Cerebellar nuclear complex (tissue), 1 donor: ENCODE measurements at places on chromosomes 1 and 21.

GRCh38 chr1:83791821-83792437 is 207.0 kb downstream of the TTLL7 start:
- DNase-seq: no peak

GRCh38 chr1:229407206-229408026 is 26.5 kb downstream of the ACTA1 start:
- DNase-seq: no peak

DNA sequence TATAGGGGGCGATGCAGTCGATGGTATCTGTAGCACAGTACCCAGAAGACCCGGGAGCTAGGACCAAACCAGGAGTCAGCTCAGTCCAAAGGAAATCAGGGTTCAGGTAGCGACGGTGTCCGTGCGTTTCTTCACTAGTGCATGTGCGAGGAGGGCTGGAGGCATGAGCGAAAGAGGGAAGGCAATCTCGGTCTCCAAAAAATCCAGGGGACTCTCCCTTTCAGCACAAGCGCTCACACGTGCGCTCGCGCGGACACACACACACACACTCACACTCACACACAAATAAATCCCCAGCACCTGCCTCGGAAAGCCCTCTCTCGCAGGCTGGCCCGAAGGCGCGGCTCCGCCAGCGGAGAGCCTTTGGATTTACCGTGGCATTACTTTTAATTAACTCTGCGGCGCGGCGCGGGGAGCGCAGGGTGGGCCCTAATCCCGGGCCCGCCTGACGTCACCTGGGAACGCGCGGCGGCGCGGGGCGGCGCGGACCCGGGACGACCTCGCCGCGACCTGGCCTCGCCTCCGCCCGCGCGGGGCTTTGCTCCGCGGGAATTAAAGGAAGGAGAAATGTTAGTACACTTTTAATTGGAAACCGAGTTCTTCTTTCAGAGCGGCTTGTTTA is 121.2 kb downstream of the LMX1A start:
- no peak for DNase-seq

- no peak for DNase-seq
Observed at GRCh38 chr1:207966521-207966920, 55.6 kb upstream of the CD34 start.

DNA sequence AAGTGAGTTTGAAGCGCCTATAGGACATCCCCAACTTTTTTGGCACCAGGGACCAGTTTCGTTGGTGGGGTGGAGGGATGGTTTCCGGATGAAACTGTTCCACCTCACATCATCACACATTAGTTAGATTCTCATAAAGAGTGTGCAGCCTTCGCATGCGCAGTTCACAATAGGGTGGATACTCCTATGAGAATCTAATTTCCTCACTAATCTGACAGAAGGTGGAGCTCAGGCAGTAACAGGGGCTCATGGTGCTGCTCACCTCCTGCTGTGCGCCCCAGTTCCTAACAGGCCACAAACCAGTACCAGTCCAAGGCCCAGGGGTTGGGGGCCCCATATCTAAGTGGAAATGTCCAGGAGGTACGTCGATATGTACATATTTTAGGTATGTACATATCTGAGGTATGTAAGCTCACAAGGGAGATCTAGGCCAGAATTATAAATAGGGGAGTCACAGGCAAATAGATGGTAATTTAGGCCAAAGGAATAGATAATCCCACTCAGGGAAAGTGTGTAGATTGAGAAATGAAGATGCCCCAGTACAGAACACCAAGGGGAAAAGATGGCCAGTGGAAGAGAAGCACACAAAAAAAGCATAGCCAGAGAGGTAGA is 27.5 kb upstream of the RASAL2 start:
- no peak for DNase-seq

GRCh38 chr1:12040457-12041051 is 21.3 kb downstream of the MIIP start:
- DNase-seq: no peak

DNA sequence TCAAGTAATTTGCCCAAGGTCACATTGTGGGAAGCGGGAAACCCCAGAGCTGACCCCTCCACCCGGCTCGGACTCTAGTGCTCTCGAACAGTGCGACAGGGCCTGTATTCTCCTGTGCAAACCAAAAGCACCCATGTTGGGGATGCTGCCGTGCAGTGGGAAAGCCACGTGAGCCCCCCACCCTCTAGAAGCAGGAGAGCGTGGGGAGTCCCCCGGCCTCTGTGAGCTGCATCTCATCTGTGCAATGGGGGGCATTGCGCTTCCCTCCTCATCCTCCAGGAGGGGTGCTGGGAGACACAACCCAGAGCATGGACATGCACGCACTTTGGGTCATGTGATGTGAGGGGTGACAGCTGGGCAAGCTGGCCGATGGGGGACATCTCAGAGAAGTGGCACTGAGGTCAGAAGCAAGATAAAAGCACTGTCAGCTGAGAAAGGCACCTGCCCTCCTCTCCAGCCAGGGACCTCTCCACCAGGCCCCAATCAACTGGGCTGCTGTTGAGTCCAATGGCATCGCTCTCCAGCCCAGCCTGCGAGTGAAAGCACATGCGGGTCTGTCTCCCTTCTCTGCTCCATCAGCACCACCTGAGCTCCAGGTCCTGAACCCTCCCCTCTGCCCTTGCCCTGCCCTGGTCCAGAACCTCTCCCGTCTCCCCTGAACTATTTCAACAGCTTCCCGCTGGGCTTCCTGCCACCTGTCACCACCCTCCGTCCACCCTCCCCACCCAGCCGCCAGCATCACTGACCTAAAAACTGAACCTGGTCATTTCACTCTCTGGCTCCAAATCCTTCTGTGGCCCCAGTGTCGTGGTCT is 76.4 kb upstream of the IFFO2 start:
- no peak for DNase-seq

DNA sequence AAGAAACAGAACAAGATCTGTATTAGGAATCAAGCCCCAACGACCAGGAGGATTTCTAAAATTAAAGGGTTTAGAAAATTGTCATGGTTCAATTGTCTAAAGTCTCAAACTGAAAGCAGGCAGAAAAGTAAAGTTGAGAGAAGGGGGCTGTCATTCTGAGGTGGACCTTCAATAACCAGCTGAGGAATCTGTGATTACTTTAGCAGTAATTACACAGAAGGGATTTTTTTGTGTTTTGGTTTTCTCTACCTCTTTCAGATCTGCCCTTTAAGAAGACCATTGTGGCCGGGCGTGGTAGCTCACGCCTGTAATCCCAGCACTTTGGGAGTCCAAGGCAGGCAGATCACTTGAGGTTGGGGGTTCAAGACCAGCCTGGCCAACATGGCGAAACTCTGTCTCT is 17.4 kb downstream of the AIDA start:
- DNase-seq: no peak

GRCh38 chr1:193325771-193326170 is 139.4 kb upstream of the B3GALT2 start:
- no peak for DNase-seq

- no peak for DNase-seq
Observed at GRCh38 chr1:34165422-34165921, 442 bp upstream of the CSMD2 start.

DNA sequence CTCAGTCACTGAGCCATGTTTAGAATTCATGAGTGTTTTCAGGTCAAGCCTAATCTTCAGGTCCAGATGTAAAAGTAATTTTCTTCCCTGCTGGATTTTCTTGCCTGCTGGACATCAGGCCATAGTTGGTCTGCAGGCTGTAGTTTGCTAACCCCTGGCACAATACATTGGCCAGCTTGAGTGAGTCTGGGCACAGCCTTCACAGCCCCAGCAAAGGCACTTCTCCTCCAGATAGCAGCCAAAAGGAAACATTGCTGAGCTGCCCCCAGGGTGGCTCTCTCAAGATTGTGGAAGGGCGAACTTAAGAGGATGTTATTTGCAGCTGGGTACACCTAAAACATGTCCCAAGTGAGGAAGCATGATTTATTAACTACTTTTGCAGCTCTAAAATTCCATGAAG is 126.8 kb downstream of the PIK3R3 start:
- no peak for DNase-seq

DNA sequence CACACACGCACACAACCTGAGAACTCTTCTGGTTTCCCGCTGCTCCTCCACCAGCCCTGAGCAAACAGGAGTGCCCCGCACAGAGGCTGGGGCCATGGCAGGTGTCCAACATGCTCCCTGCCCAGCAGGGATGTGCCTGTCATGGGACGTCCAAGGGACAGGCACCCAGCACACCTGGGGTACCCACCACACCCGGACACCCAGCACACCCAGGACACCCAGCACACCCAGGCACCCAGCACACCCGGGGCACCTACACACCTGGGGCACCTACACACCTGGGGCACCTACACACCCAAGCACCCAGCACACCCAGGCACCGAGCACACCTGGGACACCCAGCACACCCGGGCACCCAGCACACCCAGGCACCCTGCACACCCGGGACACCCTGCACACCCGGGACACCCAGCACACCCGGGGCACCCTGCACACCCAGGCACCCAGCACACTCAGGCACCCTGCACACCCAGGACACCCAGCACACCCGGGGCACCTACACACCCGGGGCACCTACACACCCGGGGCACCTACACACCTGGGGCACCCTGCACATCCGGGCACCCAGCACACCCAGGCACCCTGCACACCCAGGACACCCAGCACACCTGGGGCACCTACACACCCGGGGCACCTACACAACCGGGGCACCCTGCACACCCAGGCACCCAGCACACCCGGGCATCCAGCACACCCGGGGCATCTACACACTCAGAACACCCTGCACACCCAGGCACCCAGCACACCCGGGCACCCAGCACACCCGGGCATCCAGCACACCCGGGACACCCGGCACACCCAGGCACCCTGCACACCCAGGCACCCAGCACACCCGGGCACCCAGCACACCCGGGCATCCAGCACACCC is 37.9 kb downstream of the UBE2G2 start:
- no peak for DNase-seq

DNA sequence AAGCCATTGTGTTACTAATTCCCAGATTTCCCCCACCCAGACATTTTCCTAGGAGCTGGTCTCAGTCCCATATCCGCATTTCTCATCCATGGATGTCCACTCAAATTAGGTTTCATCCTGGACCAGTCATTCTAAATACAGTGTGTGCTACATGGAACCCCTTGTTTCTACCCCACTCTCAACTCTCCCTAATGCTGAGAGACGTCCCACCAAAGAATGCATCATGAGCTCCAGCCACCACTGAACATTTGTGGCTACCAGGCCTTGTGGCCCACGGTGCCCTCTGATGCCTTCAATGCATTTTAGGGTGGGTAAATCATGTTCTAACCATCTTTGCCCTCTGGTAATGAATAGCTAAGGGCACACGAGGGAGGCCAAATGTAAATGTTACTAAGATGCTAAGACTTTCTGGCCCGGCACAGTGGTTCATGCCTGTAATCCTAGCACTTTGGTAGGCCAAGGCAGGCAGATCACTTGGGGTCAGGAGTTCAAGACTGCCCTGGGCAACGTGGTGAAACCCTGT is 13.3 kb upstream of the RAB42 start:
- no peak for DNase-seq

DNA sequence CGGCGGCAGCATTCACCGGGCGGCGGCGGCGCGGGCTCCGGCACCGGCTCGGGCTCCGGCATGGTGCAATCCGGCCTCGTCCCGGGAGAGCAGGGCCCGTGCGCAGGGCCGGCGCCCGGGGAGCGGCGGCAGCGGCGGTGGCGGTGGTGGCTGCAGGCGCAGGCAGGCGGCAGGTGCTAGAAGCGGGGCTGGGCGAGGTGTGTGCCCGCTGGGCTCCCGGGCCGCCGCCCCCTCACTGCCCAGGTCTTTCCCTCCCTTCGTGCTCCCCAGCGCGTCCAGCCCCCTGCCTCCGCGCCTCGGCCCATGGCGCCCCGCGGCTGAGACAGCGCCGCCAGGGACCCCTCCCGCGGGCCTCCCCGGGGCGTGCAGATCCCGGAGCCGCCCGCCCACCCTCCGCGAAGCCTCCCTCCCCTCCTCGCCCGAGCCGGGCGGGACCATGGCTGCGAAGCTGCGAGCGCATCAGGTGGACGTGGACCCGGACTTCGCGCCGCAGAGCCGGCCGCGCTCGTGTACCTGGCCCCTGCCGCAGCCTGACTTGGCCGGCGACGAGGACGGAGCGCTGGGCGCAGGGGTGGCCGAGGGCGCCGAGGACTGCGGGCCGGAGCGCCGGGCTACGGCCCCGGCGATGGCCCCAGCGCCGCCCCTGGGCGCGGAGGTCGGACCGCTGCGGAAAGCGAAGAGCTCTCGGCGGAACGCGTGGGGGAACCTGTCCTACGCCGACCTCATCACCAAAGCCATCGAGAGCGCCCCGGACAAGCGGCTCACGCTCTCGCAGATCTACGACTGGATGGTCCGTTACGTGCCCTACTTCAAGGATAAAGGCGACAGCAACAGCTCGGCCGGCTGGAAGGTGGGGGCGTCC is 492 bp downstream of the FOXO6 start:
- no peak for DNase-seq

- no peak for DNase-seq
Observed at GRCh38 chr1:176854758-176855745, 309.5 kb downstream of the ASTN1 start.

DNA sequence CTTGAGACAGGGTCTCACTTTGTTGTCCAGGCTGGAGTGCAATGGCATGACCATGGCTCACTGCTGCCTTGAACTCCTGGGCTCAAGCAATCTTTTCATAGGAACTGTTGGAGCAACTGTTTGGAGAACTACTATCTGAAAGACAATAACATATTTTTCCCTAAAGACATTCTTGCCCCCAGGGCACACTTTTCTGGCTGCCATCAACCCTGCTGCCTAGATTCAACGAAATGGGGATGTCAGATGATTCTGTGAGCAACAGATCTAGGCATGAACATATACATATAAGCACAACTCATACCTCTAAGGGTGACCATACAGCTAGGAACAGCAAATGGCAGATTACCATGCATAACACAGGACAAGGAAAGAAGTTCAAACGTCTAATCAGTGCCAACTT is 27.4 kb downstream of the JAK1 start:
- DNase-seq: no peak

- no peak for DNase-seq
Observed at GRCh38 chr1:155479205-155479604, 83.4 kb downstream of the ASH1L start.

- no peak for DNase-seq
Observed at GRCh38 chr1:11143907-11144306, 44.2 kb upstream of the EXOSC10 start.

DNA sequence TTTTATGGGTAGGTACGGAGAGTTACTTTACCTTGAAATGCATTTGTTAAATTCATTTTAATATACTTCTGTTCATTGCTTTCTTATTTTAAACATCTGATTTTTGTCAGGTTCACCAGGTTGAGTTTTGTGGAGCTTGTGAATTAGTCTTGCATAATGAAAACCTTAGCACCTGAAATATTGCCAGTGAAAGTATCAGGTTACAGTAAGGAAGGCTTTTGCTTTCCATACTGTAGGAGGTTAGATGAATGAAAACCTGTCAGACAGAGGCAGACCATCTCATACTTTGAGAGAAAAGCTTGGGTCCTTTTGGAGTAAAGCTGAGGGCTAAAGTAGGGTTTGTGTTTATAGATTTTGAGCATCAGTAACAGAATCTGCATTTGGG is 34.7 kb downstream of the THRAP3 start:
- DNase-seq: no peak

DNA sequence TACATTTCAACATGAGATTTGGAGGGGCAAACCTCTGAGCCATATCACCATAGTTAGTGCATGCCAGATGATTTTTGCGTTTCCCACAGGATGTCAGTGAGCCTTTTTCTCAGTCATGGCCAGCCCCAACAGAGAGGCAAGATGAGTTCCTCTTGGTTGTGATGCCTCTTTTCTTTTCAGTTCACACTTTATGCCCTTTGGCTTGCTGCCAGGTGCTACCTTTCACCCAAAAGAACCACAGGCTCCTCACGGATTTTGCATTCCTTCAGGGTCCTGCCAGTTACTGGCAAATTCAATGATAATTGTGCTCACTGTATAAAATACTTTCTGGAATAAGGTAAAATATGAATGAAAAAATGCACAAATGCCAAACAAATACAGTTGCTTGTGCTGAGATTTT is 411.3 kb downstream of the KIF26B start:
- no peak for DNase-seq

- no peak for DNase-seq
Observed at GRCh38 chr1:72369069-72369757, 86.9 kb upstream of the NEGR1 start.
